ENCODE measurements at places on chromosomes 3 and 15.

DNA sequence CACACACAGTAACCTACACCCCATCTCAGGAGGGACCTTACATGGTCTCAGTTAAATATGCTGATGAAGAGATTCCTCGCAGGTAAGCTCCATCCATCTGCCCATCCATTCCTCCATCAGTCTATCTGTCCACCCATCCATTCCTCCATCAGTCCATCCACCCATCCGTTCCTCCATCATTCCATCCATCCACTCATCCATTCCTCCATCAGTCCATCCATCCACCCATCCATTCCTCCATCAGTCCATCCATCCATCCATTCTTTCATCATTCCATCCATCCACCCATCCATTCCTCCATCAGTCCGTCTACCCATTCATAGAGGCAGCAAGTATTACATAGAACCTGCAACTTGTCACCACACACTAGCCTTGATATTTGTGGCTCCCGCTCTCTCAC, 77.9 kb downstream of the DNASE1L3 start:
- no peak for DNase-seq

DNA sequence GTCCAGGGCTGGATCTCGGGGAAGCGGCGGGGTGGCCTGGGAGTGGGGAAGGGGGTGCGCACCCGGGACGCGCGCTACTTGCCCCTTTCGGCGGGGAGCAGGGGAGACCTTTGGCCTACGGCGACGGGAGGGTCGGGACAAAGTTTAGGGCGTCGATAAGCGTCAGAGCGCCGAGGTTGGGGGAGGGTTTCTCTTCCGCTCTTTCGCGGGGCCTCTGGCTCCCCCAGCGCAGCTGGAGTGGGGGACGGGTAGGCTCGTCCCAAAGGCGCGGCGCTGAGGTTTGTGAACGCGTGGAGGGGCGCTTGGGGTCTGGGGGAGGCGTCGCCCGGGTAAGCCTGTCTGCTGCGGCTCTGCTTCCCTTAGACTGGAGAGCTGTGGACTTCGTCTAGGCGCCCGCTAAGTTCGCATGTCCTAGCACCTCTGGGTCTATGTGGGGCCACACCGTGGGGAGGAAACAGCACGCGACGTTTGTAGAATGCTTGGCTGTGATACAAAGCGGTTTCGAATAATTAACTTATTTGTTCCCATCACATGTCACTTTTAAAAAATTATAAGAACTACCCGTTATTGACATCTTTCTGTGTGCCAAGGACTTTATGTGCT, 527 bp downstream of the B2M start:
- no peak for DNase-seq

GRCh38 chr3:65706776-65707568, 331.7 kb downstream of the MAGI1 start:
- no peak for DNase-seq

- no peak for DNase-seq
Measured at GRCh38 chr3:177340243-177340830, 143.1 kb upstream of the TBL1XR1 start.

DNA sequence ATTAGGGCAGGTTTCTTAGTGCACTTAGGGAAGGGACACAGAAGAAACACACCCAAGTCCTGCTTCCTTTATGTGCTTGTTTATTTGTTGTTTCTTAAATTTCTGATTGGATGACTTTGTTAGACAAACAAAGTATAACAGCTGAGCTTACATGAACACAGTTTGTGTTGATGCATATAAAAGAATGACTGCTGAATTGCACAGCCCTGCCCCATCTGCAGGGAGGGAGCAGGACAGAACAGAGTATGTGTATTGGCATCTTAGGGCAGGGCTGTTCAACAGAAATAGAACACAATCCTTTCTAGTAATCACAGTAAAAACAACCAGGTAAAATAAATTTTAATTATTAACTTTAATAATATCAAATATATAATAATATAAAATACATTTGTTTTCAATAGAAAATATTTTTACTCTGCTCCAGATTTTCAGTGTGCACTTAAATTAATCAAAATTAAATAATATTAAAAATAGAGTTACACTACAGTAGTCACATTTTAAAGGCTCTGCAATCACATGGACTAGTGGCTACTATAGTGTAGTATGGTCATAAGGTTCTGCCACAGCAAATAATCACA, 198.4 kb downstream of the ZNF621 start:
- DNase-seq: no peak

DNA sequence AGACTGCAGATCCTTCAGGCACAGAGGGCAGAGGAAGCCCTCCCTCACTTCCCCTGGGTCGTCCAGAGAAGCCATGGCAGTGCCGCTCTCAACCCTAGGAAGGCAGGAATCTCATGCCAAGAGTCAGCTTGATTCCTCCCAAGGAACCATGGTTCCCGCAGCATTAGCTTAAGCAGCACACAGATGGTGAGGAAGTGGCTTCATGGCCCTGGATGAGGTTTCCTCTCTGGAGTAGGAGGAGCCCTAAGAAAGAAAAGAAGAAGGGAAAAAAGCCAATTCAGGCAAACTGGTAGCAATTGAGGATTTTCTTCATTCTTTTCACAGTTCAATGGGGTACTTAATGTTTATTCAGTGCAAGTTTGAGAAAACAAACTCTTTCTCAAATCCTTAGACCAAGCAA, 2.9 kb downstream of the RBSN start:
- DNase-seq: no peak

- DNase-seq: no peak
Measured at GRCh38 chr15:89095073-89095472, 6.8 kb downstream of the ABHD2 start.

GRCh38 chr3:73259856-73260255, 198.4 kb downstream of the EBLN2 start:
- DNase-seq: no peak
